Left lobe of liver (tissue), 2 donors: ENCODE measurements at places on chromosomes 4 and X.

GRCh38 chrX:79153348-79153747 lies 8.9 kb downstream of the GPR174 start:
- DNase-seq = no peak

DNA sequence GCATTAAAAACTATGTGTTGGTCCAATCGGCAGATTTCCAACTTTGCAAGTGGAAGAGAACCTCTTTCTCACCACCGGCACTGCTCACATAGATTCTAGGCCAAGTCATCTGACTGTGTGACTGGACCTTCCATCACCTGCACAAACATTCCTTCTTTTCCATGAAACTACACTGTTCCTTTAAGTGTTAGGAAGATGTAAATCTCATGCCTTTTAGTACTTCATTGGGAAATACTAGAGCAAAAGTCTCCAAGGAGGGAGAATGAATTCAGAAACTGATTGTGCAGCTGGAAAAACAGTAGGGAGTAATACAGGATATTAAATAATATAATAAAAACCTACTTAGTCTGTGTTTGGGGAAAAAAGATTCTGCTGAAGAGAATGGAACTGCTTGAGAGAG lies 238.2 kb downstream of the GPC3 start:
- DNase-seq = no peak

DNA sequence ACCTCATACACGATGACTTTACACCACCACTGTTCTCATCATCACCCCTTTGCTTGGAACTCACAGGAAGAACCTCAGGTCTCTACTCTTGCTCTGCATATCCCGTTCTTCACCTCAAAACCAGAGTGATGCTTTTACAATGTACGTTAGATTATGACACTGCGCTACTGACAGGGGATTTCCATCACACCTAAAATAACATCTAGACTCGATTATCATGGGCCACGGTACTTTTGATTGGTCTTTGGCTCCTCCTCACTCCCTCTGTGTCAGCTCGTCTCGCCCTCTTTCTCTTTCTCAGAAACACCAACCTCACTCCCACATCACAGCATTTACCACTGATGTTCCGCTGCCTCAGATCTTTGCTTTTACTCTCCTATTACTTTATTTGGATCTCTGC lies 172.4 kb downstream of the TLL1 start:
- DNase-seq = no peak

DNA sequence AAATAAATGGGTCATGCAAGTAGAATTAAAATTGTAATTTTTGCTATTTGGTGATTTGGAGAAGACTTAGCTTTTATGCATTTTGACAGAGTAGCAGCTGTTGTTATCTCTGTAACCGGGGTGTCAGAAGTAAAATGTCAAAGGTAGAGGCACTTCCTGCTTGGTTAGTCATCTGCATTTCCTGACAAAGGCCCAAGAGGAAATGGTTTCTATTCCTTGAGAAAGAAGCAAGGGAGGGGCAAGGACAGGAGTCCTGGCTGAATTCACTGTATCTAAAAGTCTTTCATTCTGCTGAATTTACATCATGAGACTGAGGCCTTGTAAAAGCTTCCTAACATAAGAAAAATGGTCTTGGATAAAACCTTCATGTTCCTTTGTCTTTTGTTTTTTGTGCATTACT lies 550.9 kb upstream of the BOD1L1 start:
- DNase-seq = no peak

GRCh38 chr4:94338681-94339351 lies 3.8 kb downstream of the HPGDS start:
- no peak for DNase-seq
